ENCODE measurements at places on chromosomes 2 and 18. TPM values are rescaled to one million over a fixed set of nuclear protein-coding genes. Genes with fewer than 3 reads are reported as not detected.
A peak's percentile ranks its signal among the peaks of the same experiment; 100 is the strongest.

GRCh38 chr2:19609266-19609665 is 250.8 kb upstream of the OSR1 start:
- no peak for DNase-seq

NDC80 gene
- total RNA-seq = 0.63 TPM

GRCh38 chr18:2883076-2883735 is 36.4 kb downstream of the EMILIN2 start:
- peak; percentile 46 for DNase-seq

DNA sequence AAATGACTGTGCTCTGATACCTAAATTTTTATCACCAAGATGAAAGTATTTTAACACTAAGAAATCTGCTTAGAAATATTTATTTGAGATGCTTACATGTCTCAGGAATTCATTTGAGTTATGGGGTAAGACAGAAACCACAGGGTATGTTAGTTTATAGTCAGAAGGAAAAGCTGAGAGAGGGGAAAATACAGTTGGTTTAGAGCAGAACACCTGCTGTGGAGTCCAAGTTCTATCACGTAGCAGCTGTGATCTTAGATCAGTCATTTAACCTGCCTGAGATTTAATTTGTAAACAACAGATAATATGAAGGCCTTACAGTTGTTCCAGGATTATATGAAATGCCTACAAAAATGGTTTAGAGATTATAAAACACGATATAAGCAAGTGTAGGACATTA is 29.0 kb downstream of the PDE6D start:
- DNase-seq = no peak

DNA sequence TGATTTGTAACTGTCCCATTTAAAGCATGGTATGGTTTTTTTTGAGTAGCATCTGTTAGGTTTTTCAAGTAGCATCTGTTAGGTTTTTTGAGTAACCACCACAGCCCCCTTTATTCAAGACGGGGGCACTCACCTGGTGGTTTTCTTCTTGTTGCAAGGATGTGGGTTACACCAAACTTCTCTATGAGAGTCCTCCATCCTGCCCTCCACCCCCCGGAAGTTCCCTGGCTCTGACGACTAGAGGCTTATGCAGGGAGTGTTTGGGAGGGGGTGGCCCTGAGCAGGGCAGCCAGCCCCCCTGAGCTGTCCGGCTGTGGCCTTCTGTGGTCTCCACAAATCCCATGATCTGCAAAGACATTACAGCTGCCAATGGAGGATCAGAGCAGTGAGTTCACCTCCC is 39.3 kb downstream of the MTCL1 start:
- DNase-seq = no peak

GRCh38 chr2:158269143-158269542 is 167.5 kb downstream of the UPP2 start:
- DNase-seq = no peak

CYBRD1 gene
- 57.3 TPM for total RNA-seq

CYTIP gene
- 24.0 TPM for total RNA-seq

DNA sequence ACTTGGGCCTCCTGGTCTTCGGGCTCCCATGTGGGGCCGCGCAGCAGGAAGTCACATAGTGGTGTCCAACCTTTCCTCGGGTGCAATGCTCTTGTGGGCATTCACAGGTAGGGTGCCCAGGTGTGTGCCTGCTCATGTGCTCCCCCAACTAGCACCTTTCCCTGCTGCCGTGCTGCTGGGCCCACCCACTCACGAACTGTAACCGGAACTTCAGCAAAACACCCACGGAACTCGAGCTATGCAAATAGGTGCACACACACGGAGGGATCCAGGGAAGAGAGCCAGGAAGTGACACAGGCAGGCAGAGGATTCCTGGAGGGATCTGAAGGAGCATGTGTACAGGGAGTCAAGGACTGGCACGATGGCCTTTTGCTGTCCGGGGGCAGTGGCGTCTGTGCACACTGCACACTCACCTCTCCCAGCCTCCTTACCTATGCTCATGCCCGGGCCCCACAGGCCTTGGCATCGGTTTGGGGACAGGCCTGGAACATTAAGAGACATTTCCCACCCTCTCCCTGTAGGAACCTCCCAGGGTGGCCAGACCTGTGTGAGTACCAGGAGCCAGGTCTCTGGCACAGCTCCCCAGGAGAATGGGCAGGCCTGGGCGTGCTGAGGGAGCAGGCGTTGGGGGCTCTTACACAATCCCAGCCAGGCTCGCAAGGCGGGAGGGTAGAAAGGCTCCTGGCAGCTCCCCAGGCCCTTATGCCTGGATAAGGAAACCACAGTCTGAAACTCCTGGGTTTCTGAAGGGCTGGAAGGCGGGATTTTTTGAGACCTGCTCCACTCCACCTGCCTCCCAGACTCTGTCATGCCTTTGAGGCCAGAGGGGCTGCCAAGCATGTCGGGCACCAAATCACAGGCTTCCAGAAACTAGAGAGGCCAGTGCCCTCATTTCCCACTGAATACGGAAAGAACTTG is 6.6 kb upstream of the PTMA start:
- peak; percentile 49 for DNase-seq

- DNase-seq = no peak
Measured at GRCh38 chr18:74804677-74805076, 207.0 kb downstream of the ZNF407 start.

DNA sequence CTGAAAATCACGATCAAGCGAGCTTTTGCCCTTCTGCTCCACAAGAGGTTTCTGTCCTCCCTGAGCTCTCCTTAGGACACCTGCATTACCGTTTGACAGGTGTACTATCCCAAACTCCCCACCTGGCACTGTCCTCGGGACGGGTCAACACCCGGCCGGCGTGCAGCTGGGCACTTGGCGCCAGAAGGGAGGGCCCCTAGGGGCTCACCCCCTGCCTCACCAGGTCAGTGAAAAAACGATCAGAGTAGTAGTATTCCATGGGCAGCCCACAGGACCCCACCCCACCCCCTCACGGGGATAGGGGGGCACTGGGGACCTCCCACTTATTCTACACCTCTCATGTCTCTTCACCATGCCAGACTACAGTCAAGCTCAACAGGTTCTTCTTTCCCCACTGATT is 117.6 kb upstream of the ANKRD30BL start:
- no peak for DNase-seq

DNA sequence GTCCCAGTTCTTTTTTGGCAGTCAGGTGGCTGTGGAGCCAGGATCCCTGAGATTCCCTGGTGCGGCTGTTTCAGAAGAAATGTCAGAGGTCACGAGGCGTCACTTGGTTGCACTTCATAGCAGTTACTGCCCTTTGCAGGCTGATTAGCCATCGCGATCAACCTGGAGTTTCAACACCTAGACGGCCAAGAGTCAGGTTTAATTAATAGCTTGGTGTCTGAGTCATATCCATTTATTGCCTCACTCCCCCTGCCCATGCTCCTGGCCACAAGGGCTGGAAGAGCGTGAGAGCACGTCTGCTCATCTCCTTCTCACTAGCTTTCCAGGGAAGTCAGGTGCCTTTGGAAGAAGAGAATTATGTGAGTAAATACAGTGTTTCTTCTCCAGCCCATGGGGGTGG is 552.3 kb downstream of the TSN start:
- peak; percentile 71 for DNase-seq

STAT4 gene
- 8.5 TPM for total RNA-seq

WDR75 gene
- total RNA-seq = 28.3 TPM

PLCD4 gene
- total RNA-seq = 11.0 TPM

SRD5A2 gene
- total RNA-seq = 0.22 TPM

ANKRD29 gene
- 4.9 TPM for total RNA-seq

VAMP8 gene
- 196 TPM for total RNA-seq

- DNase-seq = no peak
Measured at GRCh38 chr2:174035981-174036742, 71.0 kb upstream of the SP3 start.

- no peak for DNase-seq
Measured at GRCh38 chr2:237520290-237520689, 33.2 kb downstream of the MLPH start.

DNA sequence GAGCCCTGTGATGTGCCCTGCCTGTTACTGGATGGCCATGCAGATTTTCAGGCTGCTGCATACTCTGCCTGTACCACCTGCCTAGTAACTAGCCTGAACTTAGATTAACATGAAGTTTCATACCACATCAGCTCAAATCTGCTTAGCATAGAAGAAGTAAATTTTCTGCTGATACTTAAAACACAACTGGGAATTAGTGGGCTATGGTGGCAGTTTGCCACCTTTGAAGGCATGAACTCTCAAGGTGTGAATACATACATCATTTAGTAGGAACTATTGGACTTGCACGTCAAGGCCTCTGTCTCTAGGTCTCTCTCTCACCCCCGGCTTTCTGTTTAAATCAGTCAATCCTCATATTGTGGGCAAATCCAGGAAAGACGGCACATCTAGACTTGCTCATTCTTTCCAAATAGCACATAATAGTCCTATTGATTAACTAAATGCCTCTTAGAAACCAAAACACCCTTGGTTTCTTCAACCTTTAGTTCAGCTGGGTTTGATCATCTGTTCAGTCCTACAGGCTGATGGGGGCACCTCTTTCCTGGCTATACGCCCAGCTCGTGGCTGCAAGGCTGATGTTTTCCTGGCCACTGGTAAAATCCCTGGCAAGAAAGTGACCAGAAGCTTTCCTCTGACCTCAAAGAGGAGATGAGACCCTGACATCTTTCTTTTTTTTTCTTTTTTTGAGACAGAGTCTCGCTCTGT is 58.4 kb downstream of the ALPK2 start:
- no peak for DNase-seq

GRCh38 chr18:76351961-76352581 is 143.0 kb downstream of the ZNF516 start:
- peak; percentile 91 for DNase-seq

RAB6D gene
- 0.16 TPM for total RNA-seq

GRCh38 chr2:205775097-205775877 is 93.0 kb downstream of the NRP2 start:
- no peak for DNase-seq

MC2R gene
- total RNA-seq = not detected

GRCh38 chr2:205675861-205676516 is 6.3 kb upstream of the NRP2 start:
- no peak for DNase-seq

- DNase-seq = no peak
Measured at GRCh38 chr2:188475945-188476344, 184.3 kb downstream of the GULP1 start.

CIB4 gene
- total RNA-seq = not detected

- DNase-seq = no peak
Measured at GRCh38 chr18:50602466-50602865, 42.6 kb downstream of the MAPK4 start.

DNA sequence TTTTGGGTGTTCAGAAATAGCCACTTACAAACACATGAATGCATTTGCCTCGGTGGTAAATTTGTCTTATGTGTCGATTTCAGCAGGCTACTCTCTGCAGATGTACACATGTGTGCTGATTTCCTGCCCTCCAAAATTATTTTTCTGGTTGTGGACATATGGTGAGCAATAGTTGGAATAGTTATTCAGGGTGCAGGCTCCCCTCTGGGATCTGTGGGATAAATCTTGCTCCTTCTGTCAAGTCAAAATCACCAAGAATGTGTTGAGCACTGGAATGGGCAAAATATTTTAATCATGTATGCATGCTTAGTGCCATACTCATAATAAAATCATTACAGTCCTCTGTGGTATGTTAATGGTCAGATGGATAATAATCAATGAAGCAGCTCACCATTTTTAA is 684.5 kb downstream of the BCL11A start:
- no peak for DNase-seq

DNA sequence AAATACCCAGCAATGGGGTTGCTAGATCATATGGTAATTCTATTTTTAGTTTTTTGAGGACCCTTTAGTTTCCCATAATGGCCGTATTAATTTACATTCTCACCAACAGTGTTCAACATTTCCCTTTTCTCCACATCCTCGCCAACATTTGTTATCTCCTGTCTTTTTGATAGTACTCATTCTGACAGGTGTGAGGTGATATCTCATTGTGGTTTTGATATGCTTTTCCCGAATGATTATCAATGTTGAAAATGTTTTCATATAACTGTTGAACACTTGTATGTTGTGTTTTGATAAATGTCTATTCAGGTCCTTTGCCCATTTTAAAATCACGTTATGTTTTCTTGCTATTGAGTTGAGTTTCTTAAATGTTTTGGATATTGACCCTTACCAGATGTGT is 5.8 kb upstream of the RIF1 start:
- no peak for DNase-seq

PTPRN gene
- not detected for total RNA-seq

- DNase-seq = no peak
Measured at GRCh38 chr2:151845884-151846283, 17.7 kb upstream of the ARL5A start.

OBSL1 gene
- total RNA-seq = 123 TPM

DNA sequence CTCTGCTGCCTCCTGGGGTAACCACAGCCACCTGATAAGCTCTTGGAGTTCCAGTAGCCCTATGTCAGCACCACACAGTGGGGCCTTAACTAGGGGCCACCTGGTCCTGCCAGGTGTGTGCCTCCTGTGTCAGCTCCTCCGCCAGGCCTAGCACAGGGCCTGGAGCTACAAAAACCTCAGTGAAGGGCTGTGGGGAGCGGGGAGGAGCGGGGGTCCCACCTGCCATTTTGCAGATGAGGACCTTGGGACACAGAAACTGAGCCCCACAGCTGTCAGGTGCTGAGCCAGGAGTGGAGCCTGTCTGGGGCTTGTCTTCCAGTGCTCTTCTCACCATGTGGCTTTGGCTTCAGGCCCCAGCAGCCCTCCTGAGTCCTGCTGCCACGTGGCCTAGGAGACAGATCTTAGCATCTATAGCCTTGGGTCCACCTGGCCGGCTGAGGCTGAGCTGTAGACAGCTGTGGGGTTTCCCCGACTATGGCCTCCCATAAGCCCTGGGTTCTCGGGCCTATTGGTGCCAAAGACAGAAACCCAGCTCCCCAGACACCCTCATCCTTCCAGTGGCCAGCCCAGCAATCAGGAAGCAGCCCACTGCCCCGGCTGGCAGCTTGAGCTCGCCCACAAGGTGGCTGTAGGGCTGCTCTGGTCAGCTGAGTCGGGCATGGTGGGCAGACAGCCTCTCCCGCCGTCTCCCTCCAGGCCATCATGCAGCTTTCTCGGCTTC is 104.5 kb upstream of the MCFD2 start:
- no peak for DNase-seq

- DNase-seq = no peak
Measured at GRCh38 chr2:145080426-145080825, 560.5 kb upstream of the ZEB2 start.

LHCGR gene
- total RNA-seq = not detected

GRCh38 chr2:48438266-48438665 is 91.7 kb upstream of the STON1 start:
- DNase-seq = no peak

- no peak for DNase-seq
Measured at GRCh38 chr2:207516206-207516605, 13.6 kb upstream of the CREB1 start.

DNA sequence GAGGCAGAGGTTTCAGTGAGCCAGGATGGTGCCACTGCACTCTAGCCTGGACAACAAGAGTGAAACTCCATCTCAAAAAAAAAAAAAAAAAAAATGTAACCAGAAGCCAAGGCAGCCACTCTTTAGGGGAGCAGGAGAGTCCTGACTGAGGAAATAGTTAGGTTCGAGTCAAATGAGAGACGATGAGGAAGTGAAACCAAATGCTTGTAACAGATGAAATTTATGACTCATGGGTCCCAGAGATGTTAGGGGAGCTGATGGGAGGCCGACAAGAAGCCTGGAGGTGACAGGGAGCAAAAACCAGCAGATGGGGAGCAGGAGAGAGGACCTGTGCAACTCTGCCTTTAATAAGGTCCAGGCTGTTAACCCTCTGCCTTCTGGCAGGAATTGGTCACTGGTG is 756.1 kb upstream of the DDX18 start:
- DNase-seq = no peak

AFG3L2 gene
- total RNA-seq = 55.9 TPM

All from kidney (tissue), 22 donors.